ENCODE measurements at places on chromosomes 1 and 21.

- DNase-seq = no peak
These were observed 26.1 kb downstream of the RGS4 start for GRCh38 chr1:163095213-163095612.

GRCh38 chr21:46468108-46468774 is 9.6 kb downstream of the DIP2A start:
- no peak for DNase-seq

- DNase-seq = no peak
These were observed 3.8 kb upstream of the RAB7B start for GRCh38 chr1:206006946-206007345.

DNA sequence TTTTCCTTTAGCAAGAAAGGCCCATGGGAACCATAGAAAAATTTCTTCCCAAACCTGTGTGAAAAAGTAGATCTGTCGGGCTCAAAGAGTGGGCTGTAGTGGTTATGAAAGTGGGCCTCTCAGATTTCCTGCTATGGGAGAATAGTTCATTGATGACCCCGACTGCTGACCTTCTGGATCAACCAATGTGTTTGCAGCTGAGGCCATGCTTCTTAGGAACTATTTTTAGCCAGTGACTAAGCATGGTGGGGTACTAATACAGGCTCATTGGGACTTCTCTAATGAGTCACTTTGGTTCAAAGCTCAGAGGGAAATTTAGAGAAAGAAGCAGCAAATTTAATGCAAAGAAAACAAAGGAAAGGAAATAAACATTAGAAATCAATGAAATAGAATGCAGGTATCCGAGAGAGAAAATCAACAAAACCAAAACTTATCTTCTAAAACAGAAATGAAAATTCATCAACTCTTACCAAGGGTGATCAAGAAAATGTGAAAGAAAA is 12.6 kb upstream of the PSMA5 start:
- no peak for DNase-seq

DNA sequence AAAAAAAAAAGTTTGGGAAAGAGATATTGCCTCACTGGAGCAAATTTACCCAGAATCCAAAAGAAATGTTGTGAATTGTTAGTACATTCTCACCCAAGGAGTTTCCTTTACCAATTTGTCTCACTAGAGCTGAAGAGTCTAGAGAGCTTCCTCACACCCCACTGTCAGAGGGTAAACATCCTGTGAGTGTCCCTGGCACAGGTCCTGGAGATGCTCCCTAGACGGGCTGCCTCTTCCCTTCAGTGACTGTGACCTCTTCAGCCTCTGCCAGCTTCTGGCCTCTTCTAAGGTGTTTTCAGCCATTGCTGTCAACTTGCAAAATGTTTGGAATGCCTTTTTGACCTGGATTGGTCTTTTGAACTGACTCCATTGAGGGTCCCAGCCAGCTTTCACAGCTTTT is 159.4 kb downstream of the DHRS3 start:
- DNase-seq = no peak

- DNase-seq = no peak
These were observed 4.2 kb upstream of the ZNF496 start for GRCh38 chr1:247335882-247336281.

DNA sequence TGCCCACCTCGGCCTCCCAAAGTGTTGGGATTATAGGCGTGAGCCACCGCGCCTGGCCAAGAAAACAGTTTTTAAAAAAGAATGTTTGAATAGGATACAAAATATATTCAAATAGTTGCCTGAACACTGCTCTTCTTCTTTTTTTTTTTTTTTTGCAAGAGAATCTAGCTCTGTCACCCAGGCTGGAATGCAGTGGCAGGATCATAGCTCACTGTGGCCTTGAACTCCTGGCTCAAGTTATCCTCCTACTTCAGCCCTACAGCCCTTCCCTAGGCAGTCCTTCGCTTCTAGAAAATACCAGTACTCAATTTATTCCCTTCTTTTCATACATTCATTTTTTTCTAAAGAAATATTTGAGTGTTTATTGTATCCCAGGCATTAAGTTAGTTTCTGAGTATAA is 67.9 kb downstream of the OSBPL9 start:
- DNase-seq = no peak

DNA sequence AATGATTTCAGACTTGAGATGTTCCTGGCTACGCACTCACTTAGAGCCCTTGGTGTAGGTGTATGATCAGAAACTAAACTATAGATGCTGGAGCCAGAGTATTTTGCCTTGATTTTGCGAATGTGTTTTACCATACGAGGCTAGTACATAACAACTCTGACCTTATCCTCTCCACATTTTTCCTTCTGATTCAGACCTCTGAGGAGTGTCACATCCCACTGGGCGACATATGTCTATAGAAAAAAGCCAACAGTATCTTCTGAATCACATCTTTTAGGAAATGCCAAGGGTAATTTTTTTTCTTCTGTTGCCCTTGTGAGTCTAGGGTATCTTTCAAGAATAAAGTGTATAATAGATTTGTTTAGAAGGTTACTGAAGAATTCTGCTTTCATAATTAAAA is 49.6 kb downstream of the AK4 start:
- no peak for DNase-seq

- no peak for DNase-seq
These were observed 138.9 kb upstream of the DMRTA2 start for GRCh38 chr1:50562106-50562505.

DNA sequence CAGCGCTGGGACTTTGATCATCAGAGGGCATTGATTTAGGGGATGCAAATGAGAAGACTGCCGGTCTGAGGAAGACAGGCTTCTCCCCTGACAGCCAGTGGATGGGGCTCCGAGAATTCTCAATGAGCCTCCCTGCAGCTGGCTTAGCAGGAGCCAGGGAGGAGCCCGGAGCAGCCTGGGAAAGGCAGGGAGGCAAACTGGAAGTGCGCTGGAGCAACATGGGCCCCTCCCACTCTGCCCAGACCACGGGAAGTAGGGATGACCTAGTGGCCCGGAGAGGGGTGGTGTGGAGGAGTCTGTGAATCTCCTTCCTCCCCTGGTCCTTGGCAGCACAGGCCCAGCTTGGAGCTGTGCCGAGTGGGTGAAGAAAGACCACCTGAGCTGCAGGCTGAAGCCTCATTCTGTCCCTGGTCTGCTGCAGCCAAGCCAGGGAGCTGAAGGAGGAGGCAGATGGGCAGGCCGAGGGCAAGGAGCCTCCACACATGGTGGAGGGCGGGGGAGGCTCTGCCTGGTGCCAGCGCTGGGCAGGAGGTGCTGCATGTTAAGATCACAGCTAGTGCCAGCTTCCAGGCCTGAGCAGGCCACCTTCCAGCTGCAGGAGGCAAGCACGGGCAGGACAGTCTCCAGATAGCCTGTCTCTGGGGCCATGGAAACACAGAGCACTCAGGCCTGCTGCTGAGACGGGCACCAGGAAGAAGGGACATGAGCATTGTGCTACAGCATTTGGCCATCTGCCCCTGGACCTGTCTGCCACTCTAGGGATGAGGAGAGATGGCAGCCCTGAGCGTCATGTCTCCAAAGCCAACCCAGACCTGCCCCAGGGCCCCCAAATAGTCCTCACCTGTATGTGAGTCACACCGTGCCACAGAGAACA is 12.2 kb upstream of the CLSTN1 start:
- no peak for DNase-seq

GRCh38 chr1:153535242-153536011 is at the start of gene S100A6:
TSS of gene S100A6 (minus strand) at chr1:153535991. CDS start at chr1:153535339, 652 bp downstream.
- DNase-seq = no peak

DNA sequence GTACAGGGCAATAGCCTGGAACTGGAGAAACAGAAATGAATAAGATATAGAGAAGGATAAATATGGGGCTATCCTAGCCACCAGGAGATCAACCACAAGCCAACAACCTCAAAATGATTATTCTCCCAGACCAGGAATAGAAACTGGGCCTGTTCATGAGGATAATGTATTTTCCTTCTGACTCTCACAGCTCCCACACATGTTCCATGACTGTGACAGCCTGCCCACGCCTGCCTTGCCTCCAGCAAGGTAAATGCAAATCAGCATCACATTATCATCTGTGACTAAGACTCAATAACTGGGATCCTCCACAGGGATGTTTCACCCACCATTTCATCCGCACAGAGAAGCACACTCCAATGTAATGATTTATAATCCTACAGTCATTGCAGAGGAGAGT is 3.3 kb downstream of the ENSA start:
- no peak for DNase-seq

- DNase-seq = no peak
These were observed 75.4 kb downstream of the RGS2 start for GRCh38 chr1:192884241-192884640.

GRCh38 chr1:118116909-118117308 is 68.1 kb downstream of the SPAG17 start:
- DNase-seq = no peak
